ENCODE measurements at places on chromosomes 5 and 9.
A peak's percentile ranks its signal among the peaks of the same experiment; 100 is the strongest.

DNA sequence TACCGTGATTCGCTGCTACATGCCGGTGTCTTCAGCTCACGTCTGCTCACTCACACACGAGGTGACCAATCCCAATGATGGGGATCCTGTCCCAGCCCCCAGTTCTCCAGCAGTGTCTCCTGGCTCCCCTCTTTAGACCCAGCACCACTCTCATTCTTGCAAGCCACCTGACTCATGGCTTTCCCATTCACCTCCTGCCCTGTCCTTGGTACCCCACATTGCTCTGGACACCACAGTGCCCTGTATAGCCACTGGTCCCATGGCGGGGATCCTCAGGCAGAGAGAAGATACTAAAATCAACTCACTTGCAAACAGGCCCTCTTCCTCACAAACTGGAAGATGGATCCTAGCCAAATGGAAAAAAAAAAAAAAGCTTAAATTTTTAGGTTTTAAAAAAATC lies 81.0 kb downstream of the SLIT3 start:
- no peak for DNase-seq

- DNase-seq: no peak
These were observed 17.5 kb downstream of the CCDC180 start for GRCh38 chr9:97324954-97325353.

DNA sequence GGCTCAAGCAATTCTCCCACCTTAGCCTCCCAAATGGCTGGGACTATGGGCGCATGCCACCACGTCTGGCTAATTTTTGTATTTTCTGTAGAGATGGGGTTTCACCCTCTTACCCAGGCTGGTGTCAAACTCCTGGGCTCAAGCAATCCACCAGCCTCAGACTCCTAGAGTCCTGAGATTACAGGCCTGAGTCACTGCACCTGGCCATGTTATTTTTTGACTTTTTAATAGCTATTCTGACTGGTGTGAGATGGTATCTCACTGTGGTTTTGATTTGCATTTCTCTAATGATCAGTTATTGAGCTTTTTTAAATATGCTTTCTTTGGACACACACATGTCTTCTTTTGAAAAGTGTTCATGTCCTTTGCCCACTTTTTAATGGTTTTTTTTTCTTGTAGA lies 38.2 kb downstream of the FBXW2 start:
- DNase-seq: no peak

DNA sequence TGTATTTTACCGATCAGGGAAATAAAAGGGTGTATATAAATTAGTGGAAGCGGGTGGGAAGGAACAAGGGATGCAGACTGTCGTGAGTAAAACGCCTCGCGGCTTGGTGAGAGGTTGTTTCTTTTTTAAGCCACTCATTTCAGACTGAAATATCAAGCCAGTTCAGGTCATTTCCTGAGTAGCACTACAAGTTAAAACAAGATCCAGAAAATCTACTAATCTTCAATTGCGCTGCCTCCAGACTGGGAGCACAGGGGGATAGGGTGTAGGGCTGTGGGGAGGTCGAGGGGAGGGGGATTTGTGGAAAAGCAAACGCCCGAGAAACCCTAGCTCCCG lies 140.8 kb downstream of the TSSK1B start:
- DNase-seq: no peak

DNA sequence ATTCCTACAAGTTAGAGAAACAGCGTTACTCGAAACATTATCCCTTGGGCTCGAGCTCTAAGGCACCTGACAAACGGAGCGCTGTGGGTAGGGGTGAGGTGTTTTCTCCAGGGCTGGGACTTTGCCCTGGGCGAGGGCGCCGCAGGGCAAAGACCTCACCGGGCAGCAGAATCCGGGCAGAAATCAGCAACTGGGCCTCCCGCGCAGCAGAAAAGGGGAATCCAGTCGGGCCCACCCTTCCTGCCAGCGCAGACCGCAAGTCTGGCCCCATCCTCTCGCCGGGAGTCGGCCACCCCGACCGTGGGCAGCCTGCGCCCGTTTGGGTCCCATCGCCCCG lies 430 bp upstream of the MSH3 start:
- DNase-seq: no peak

DNA sequence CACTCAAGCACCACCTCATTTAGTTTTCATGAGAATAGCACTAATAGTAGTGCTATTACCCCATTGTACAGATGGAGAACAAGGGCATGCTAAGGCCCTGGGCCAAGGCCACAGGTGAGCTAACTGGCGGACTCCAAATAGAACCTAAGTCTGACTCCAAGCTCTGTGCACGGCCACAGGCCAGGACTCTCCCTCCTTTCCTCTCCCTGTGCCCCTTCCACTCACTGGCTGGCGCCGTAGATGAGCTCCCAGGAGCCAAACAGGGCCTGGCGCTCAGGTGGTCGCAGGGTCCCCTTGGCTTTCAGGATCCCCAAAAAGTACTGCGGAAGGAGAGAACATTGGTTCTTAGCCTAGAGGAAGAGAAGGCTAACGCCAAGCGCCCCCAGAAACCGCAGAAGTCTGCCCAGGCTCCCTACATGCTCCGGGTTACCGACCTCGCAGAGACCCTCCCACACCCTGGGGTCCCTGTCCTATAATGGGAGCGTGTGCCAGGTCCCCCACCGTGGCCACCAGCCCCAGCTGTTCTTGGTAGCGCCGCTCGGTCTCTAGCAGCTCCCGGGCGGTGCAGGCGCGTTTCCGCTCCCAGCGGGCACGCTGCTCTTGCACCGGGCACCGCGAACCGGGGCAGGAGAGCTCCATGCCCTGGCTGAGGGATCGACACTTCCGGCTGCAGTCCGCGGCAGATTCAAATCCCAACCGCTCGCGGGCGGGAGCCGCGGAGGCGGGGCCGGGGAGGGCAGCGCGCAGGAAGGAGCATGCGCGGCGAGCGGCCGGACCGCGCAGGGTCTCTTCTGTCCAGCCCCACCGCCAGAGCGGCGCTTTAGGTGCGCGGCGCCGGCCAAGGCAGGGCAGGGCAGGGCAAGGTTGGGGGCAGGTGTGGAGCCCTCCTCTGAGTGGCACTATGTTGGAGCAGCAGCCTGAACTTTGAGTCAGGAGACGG lies at the start of gene ARHGEF39:
Gene ARHGEF39, minus strand, starts transcription at position 665 of the 940 bp plus-strand sequence. Its CDS starts 26 bp downstream, at position 639.
- DNase-seq: peak; percentile 59

DNA sequence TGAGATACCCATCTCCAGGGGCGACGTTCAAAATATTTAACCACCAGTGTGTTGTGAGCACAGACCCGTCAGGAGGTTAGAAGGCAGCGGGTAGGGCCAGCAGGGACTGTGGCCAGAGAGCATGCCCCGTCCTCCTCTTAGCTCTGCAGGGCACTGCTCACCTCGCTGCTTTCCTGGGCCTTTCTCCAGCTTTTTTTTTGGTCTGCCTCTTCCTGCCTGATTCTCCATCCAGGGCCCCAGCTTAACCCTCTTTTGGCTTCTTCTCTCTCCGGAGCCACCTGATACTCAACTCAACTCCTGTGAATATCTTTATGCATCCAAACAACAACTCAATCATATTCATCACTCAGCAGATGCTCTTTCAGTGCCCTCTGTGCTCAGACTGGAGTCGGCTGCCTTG lies 44.0 kb downstream of the TMOD1 start:
- no peak for DNase-seq

DNA sequence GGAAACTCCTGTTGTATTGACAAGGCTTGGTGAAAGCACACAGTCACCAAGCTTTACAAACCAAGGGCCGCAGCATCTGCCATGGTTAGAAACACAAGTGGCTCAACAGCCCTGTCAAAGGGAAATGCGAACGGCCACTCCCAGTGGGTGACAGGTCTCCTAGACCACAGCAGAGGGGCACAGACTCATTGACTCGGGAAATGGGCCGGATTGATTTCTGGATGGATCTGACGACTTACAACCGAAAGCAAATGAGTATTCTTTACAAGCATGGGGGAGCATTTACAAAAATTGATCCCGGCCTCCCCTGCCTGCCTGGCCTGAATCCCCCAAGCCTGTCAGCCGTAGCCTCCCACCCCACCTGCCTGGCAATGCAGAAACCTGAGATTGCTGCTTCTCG lies 48.2 kb downstream of the ADAMTS2 start:
- DNase-seq: no peak

DNA sequence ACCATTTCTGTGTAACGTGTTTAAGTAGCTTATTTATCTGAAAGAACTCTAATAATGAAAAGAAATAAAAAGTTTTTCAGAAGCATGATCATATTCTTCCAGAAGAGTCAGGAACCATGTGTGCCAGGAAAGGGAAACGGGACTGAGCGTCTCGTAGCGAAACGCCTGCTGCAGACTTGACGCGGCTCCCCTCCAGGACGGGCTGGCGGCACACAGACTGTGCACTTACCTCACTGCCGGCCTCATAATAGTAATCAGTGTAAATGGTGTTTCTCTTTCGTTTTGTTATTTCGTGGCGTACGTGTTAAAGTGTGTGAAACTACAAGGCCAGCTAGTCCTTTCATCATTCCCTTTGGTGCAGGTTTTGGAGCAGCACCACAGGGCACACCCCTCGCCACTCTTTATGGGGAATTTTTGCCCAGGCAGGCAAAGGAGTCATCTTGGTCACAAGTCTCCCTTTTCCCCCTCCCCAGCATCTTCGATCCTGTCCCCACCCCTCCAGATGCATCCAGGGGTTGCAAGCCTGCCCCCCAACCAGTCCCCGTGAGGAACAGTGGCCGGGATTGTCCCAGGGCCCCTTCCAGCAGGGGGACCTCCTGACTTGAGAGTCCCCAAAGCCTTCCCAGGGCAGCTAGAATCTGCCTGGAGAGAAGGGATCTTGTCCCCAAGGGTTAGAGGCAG lies 233.1 kb downstream of the FANCC start:
- no peak for DNase-seq

Measured in stimulated activated naive B cell treated with anti-CD40 and anti-IgM and Interleukin-4, amounts not matched to agents 10 μg/mL and 1 μg/mL and 100 μg/mL, for 72 hours (primary cell).